Central memory CD4-positive, alpha-beta T cell (primary cell): ENCODE measurements at places on chromosomes 7 and 10.

DNA sequence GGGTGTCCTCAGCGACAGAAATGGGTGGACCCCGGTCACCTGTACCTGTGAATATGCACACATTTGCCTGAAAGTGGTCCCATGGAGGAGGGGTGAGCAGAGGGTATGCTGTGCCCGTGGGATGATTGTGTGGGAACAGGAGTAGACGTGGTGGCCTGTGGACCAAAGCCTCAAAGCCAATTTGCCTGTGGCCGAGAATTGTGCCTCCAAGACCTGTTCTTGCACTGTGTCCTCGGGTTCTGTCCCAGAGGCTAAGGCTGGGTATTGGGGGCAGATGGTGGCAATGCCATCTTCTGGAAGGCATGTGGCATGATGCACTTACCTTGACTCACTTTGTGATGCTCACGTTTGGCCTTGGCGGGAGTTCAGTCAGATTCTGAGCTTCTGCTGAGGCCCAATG is 351.0 kb downstream of the TCERG1L start:
- no peak for DNase-seq

DNA sequence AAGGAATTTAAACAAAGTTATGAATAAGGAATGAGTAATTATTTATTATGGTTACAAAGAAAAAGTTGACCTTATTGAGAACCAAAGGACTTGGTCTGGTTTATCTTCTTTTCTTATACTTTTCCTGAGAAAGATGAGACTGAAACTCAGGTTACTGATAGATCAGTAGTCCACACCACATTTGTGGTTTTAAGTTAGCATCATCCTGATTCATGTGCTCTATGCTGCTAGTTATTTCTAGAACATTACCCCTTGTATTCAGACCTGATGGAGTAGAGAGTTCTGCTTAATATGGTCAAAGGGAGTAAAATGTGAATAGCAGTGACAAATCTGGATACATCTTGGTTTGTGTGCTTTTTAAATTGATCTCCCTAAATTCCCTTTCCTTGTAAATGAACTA is 63.8 kb downstream of the FOXP2 start:
- DNase-seq: no peak

GRCh38 chr10:126290232-126290631 is 98.0 kb downstream of the ADAM12 start:
- no peak for DNase-seq

DNA sequence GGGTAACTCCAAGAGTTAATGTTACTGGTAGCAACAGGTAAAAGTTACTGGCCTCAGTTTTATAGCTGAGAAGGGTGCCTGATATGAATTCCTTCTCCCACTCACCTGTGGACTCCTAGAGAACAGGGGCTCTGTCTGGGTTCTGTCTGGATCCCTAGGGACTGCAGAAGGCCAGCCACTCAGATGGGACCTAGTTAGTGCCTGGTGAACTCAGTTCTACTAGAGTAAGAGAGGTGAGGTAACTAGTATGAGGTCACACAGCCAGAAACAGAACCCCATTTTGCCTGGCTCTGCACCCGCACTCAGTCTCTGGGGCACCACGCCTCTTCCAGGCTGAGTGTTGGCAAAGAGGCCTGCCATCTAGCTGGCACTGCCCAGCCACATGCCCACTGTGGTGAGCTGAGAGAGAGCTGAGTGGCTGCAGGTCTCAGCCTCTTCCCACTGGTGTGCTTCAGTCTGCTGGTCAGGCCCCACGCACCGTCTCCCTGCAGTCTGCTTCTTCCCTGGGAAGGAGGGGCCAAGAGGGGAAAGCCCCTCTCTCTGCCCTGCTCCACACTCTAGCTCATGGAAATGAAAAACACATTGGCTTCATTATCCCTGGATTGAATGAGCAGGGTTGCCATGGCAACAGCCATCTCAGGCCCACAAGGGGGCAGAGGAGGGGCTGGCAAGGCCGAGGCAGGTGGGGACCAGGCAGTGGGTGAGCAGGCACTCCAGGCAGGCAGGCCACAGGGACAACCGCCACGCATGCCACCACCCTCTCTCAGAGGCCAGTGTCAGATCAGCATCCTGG is 110.6 kb downstream of the ZMIZ1 start:
- no peak for DNase-seq

DNA sequence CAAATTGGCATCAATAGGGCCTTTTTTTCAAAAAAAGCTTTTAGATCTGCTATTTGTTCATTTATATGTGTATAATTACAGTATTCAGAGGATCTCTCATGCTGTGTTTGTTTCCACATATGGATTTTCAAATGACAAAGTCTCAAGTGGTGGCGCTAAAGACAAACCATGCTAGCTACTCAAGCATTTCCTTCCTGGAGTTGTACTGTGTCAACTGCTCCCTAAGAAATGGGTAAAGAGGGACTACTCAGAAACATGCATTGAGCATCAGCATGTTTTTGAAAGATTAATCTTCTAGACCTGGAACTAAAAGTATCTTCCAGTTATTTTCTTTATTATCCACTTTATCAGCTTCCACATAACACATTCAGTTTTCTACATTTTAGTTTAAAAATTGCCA is 12.7 kb downstream of the CNTNAP2 start:
- DNase-seq: no peak
